ENCODE measurements at places on chromosomes 3 and 15. TPM values are rescaled to one million over a fixed set of nuclear protein-coding genes. Genes with fewer than 3 reads are reported as not detected.
A peak's percentile ranks its signal among the peaks of the same experiment; 100 is the strongest.

Gene STRIT1
- polyA plus RNA-seq, result not detected

Gene GALNT15
- polyA plus RNA-seq, result 0.97 TPM

Gene ATP13A5
- 0.70 TPM for polyA plus RNA-seq

Gene DNAH12
- polyA plus RNA-seq, result 7.2 TPM

Gene ADCY5
- 14.9 TPM for polyA plus RNA-seq

DNA sequence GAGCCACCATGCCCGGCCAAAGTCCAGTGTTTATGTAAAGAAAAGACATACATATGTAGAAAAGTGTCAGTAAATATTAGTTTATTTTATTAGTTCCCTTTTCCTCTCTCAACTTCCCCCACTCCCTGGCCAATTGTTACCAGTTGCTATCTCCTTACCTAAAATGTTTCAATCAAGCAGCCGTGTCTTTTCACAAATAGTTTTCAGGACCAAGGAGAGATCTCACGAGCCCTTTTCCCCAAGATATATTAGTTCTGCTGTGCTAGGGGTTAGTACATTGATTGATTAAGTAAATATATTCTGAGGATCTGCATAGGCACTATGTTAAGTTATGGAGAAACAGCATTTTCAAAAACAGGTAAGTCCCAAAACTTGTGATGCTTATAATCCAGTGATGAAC is 87.4 kb downstream of the ZIC4 start:
- no peak for DNase-seq

DNA sequence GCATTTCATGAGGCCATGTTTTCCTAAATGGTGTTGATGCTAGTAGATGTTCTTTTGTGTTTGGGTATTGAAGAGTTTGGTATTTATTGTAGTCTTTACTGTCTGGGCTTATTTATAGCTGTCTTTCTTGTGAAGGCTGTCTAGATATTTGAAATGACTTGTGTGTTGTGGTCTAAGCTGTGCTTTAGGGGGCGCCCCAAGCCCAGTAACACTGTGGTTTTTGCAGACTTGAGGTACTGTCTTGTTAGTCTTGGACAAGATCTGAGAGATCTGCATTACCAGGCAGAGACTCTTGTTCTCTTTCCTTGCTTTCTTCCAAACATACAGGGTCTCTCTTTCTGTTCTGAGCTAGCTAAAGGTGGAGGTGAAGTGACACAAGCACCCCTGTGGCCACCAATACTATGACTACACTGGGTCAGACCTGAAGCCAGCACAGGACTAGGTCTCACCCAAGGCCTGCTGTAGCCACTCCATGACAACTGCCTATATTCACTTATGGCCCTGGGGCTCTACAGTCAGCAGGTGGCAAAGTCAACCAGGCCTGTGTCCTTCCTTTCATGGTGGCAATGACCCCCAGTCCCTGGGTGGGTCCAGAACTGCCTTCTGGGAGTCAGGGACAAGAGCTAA is 152.1 kb upstream of the TBC1D5 start:
- peak; percentile 7 for DNase-seq

DNA sequence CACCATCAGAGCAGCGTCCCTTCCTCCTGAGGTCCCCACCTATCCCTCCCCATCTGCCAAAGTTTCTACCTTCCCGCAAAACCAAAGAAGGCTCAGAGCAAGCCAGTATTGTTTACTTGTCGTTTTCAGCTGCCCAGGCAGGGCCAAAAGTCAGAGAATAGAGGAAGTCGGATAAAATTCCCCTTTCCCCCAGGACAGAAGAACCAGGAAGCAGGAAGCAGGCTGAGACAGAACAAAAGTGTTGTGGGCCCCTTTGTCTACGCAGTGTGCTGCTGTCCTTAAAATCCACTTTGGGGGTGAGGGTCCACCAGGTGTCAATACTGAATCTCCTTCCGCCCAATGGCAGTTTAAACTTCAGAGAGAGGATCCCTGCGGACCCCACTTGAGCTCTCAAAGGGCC is 18.5 kb upstream of the RPL32 start:
- no peak for DNase-seq

DNA sequence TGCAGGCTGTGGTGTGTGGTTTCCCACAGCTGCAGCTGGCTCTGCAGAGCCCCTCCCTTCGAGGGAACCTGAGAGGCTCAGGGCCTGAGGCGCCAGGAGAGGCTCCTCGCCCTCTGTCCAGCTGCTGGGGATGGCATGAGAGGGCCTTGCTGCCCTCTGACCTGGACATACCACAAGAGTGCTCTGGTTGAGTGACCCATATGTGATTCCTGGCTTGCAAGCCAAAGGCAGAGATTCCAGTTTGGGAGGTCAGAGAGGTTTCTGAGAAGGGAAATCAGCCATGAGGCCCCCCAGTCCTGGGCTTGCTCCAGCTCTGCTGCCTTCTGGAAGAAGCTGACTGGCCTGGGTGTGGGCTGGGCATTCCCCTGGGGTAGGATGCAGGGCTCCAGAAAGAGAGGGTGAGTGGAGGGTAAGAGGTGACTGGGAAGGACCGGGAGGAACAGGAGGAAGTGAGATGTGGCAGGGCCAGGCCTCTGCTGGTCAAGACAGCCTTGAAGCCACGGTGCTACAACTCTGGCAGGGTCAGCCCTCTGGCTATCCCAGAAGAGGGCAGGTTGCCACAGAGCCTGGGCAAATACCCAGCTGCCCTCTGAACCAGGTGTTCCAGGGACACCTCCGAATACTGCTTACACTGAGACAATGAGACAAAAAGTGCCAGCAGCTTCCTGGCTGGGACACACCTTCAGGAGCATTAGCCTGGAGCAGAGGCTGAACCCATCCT is 16.0 kb upstream of the SRP14 start:
- DNase-seq, result no peak

DNA sequence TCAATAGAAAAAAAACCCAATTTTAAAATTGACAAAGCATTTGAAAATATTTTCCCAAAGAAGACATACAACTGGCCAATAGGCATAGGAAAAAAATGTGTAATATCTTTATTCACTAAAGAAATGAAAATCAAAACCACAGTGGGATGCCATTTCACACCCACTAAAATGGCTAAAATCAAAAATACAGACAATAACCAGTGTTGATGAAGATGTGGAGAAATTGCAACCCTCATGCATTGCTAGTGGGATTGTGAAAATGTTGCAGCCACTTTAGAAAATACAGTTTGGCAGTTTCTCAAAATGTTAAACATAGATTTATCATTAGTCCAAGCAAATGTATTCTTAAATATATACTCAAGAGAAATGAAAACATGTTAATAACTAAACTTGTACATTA is 315.1 kb upstream of the GPR149 start:
- no peak for DNase-seq

GRCh38 chr3:36988356-36988755 is 4.6 kb downstream of the EPM2AIP1 start:
- no peak for DNase-seq

GRCh38 chr3:114213627-114214541 is 23.5 kb downstream of the ZNF80 start:
- DNase-seq, result peak; percentile 74

DNA sequence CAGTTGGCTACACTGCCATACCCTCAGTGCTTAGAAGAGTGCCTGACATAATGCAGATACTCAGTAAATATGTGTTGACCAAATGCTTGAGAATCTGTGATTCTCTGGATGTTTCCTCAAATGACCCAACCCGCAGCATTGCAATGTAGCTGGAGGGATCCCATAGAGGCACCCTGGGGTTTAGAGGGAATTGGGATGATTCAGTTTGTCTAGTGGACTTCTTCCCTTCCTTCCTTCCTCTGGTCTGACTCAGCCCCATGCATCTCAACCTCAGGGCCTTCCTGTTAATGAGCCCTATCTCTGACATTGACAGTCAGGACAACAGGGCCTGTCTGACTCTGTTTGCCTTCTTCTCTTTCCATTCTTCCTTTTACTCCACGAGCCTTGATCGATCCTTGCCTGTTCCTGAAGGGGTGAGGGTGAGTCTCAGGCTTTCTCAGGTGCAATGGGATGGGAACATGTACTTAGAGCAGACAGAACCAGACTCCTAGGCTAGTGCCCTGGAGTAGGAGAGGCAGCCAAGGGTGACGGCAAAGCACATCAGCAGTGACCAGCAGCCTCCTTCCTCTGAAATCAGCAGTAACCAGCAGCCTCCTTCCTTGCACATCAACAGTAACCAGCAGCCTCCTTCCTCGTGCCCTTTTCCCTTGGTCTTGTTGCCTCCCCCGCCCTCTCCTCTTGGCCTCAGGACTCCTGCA is 78.2 kb downstream of the DGKG start:
- DNase-seq, result no peak

DNA sequence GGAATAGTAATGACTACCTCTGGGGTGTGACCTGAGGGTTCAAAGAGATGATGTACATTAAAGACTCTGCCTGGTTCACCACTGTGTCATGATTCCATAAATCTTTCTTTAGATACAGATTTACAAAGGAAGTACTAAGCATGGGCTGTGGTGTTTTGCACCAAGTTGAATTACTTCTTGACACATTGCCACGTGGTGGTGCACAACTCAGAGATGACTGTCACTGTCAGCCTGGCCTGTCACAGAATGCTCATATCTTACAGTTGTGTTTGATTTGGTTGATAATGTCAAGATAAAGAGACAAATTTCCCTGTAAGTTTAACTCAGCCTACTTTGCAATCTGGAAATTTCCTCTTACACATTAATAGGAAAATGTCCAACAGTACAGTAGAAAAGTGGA is 3.2 kb downstream of the CTDSPL start:
- DNase-seq, result no peak

- no peak for DNase-seq
Measured at GRCh38 chr15:48032911-48033310, 87.9 kb upstream of the SLC24A5 start.

DNA sequence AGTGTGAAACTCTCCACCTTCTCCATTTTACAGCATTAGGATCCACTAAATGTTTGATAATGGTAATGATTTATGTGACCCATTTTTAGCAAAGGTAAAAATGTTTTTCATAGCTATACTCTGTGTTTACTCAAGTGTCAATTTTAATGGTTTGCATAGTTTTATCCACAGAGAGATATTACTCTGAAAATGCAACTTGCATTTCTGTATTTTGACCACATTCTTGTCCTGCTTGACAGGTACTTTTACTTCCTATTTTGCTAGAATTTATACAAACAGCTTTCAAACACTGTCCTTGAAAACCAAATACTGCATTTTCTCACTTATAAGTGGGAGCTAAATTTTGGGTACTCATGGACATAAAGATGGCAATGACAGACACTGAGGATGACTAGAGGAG is 62.9 kb downstream of the SERPINI1 start:
- no peak for DNase-seq

- no peak for DNase-seq
Measured at GRCh38 chr3:3355442-3355841, 176.0 kb upstream of the CRBN start.

Data from right lung (tissue), 10 donors.